Hematopoietic multipotent progenitor cell treated with erythropoietin and hydrocortisone succinate and interleukin-3 and kit ligand, for 15 days (in vitro differentiated cells): ENCODE measurements at places on chromosomes 3 and 15.

- no peak for DNase-seq
Observed at GRCh38 chr3:77411334-77411733, 371.4 kb downstream of the ROBO2 start.

- DNase-seq, result no peak
Observed at GRCh38 chr3:154904328-154904727, 175.8 kb upstream of the MME start.

DNA sequence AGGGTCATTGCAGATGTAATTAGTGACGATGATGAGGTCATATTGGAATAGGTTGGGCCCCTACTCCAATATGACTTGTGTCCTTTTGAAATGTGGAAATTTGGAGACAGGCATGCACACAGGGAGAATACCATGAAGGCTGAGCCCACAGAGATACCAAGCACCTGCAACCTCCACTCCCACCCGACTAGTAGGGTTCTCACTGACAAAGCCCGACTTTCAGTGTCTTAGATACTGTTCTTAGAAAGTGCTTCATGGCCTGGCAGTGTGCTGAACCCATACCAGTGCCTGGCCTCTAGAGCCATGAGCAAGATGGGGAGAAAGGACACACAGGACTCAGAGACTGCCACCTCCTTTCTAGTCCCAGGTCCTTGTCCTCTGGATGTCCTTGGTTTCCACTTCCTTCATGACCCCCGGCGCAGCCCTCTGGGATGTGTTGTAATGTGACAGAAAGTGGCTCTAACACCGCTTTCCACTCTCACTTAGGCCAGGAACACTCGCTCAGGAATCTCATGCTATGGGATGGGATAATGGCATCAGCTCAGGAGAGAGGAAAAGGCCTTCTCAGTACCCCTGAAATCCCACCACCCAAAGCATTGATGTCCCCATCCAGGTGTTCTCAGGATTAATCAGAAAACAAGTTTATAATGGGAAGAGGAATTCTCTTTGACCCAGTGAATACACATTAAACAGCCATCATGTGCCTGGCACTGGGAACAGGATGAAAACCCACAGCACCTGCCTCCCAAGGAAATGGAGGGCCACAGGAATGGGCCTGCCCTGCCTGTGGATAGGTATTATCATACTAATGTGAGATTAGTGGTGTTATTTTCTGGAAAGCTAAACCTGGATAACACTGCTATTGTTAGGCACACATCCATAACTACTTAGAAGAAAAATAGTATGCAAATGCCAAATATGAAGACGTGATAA is 59.9 kb downstream of the RPL39L start:
- DNase-seq, result no peak

DNA sequence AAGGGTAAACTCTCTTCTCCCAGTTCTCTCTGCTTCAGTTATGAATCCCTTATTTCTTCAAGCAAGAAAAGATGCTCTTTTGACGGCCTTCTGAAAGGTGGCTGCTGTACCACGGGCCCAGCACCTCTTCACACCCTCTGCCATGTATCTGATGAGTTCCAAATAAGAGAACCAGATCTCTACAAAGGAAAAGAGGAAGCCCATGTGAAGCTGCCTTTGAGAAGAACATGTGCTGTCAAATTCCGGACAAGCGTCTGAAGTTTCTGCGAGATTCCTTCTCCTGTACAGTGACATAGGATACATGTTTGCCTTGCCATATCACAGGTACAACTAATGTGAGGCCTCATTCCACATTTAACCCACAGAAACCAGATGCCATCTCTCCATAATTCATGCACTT is 59.2 kb downstream of the SH3BP5 start:
- DNase-seq, result no peak

DNA sequence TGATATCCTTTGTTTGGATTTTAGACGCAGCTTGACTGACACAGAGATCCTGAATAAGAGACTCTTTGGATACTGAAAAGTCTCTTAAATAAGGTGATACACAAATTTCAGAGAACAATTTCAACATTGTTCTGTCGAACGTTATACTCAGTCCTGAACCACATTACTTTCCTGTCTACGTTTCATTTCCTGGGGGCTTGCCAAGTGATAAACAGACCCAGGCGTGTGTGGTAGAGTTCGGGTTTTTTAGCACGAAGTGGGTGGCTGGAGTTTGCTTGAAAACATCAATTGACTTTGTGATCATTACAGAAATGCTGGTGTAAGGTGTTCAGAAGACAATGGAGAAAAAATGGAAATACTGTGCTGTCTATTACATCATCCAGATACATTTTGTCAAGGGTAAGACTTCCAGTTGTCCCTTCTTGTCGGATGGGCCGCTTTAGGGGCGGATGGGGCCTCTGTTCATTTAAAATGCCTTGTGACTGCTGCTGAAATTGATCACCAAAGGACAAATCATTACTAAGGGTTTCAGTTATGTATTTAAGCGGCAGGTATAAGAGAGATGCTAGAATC is at the start of gene CD96:
Gene CD96, plus strand, starts transcription at position 287 of the 573 bp plus-strand sequence. Its CDS starts 52 bp downstream, at position 339.
- DNase-seq, result no peak

- DNase-seq, result no peak
Observed at GRCh38 chr3:4852780-4853748, 126.2 kb upstream of the BHLHE40 start.

DNA sequence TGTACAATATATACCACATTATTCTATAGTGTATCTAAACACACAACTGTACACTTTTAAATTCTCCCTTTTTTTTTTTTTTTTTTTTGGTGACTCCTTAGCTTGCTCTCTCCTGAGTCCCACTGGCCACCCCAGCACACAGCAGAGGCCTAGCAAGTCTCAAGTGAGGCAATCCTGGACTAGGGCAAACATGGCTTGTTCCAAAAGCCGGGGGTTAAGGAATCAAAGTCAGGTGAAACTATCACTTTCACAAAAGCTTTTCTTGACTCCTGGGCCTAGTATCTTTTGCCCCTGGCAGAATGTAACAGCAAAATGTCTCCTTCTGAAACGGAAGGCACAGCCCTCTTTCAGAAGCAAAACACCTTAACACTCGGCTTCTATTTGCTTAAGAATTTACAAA is 5.8 kb downstream of the EOMES start:
- DNase-seq, result no peak
